Right renal cortex interstitium (tissue), 3 donors: ENCODE measurements at places on chromosomes 16 and 17. TPM values are rescaled to one million over a fixed set of nuclear protein-coding genes. Genes with fewer than 3 reads are reported as not detected.

DNA sequence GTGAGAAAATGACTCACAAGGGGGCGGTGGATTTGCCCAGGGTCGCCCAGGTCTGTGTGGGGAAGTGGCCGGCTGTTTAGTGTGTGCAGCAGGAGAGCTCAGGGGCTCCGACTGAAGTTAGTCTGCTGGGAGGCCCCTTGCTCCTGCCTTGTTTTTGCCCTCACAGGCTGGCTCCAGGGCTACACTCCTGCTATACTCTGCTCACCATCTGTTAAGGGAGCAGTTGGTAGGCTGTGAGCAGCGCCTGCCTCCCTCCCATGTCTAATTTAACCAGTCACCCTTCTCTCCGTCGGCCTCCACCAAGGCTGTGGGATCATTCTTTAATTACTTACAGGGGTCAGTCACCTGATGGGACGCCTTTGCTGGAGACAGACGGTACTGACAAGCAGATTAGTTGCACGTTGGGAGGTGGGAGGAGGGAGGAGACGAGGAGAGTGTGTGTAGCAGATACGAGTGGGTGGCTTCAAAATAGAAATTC lies 35.5 kb downstream of the KSR1 start:
- DNase-seq, result no peak

CA5A gene
- 0.04 TPM for polyA plus RNA-seq

DNA sequence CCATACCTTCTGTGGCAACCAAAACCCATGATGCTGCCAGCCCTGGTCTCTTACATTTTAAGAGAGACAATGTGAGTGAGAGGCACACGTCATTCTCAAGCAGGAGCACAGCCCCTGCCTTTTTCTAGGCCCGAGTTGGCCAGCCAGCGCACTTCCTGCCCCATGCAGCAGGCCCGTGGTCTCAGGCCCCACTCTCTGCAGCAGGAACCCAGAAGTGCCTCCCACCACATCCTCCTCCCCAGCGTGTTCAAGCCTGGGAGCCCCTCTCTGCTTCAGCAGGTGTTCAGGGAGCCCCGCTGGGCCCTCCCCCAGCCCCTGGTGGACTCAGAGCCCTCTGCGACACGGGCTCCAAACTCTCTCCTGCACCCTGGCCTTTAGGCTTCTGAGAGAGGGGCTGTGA lies 30.5 kb downstream of the ITGAE start:
- no peak for DNase-seq

GRCh38 chr16:81601601-81602255 lies 157.1 kb downstream of the CMIP start:
- DNase-seq, result no peak

CORO7 gene
- polyA plus RNA-seq, result 14.3 TPM

CTF1 gene
- polyA plus RNA-seq, result 6.7 TPM

KARS1 gene
- 148 TPM for polyA plus RNA-seq

DNA sequence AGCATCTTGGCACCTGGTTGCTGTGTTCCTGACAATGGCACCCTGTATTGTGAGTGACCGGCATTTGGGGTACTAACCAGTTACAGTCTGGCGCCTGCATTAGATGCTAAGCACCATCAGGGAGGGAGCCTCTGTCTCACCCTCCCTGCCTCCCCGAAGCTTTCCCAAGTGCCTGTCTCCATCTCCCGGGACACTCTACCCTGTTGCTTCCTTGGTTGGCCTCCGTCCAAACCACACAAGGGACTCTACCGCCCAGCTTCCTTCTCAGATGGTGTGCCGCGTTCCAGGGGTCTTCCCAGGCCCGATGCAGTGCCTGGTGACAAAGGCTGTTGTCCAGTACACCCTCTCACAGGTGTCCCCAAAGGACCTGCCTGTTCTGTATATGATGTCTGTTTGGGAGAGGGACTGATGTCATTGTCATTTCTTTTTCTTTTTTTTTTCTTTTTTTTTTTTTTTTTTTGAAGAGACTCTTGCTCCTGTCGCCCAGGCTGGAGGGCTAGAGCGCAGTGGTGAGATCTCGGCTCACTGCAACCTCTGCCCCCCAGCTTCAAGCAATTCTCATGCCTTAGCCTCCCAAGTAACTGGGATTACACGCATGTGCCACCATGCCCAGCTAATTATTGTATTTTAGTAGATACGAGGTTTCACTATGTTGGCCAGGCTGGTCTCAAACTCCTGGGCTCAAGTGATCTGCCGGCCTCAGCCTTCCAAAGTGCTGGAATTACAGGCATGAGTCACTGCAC lies 6.7 kb downstream of the SNN start:
- no peak for DNase-seq

GRCh38 chr17:72710834-72711233 lies 381.7 kb downstream of the SLC39A11 start:
- DNase-seq, result no peak

DNA sequence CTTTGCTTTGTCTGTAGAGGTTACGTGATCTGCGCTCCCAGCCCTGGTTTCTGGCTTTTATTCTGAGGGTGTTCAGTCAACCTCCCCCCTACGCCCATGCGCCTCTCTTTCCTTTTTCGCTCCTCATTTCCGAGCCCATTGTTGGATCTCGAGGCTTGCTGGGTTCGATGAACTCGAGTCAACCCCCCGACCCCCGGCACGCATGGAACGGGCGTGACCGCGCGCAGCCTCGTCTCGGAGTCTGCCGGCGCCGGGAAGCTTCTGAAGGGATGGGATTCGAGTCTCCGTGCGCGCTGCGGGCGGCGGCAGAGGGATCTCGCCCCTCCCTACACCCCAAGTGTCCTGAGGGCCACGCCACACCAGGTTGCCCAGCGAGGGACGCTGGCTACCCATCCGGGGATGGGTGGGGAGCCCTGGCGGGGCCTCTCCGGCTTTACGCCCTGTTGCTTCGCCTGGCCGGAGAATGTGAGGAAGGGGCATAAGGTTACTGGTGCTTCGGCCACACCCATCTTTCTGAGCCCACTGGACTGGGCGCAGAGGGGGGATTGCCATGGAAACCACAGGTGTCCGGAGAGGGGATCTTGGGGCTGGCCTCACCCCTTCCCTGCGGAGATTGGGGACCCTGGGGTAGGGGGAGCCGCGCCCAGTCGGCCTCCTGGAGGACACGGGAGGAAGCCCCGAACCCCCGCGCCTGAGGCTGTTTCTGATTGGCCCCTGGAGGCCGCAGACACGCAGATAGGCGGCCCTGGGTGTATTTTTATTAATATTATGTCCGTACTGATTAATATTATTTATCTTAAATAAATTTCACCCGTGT lies 1.8 kb downstream of the MAPT start:
- no peak for DNase-seq

DNA sequence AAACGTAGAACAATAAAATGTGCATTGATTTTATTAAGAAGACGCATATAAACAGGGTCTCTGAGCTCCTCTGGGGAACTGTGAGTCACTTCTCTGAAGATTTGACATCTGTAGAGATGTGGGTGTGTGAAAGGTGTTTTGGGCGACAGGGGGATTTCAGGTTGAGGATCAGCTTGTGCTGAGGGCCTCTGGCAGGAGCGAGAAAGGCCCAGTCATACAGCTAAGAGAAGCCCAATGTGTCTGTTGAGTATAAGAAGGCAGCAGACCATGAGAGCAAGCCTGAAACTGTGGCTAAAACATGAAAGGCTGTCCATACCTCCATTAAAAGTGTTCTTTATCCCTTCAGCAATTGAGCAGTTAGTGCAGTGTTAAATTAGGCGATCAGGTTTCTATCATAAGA lies 406.5 kb upstream of the MON1B start:
- no peak for DNase-seq

- DNase-seq, result no peak
Observed at GRCh38 chr17:27543464-27543856, 87.2 kb downstream of the KSR1 start.

CLEC19A gene
- polyA plus RNA-seq, result not detected
